Uterus (tissue), 4 donors: ENCODE measurements at places on chromosomes 7 and 10. TPM values are rescaled to one million over a fixed set of nuclear protein-coding genes. Genes with fewer than 3 reads are reported as not detected.

GRCh38 chr10:8088504-8088903 lies 34.0 kb downstream of the GATA3 start:
- no peak for DNase-seq

DNA sequence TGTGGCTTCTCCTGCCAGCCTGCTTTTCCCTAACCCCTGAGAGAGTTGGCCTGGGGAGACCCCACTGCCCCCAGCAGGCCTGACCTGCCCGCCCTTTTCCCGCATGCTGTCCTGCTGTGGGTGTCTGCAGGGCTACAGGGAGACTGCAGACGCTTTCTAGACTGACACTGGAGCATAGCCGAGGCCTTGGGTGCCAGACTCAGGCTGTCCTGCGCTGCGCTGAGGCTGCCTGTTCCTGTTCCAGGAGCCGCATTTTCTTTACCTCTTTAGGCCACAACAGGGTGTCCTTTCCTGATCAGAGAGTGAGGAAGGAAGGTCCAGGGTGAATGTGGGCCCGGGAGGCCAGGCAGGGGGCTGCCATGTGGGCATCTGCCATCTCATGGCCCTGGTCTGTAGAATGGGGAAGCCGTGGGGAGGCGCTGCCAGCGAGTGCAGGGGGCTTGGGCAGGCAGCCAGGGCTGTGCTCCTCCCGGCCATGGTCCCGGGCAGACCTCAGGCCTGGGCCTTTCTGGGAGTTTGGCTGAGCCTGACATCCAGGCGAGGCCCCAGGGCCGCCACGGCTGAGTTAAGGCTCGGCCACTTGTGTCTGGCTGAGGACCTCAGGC lies 3.6 kb downstream of the PWWP2B start:
- DNase-seq = no peak

DNA sequence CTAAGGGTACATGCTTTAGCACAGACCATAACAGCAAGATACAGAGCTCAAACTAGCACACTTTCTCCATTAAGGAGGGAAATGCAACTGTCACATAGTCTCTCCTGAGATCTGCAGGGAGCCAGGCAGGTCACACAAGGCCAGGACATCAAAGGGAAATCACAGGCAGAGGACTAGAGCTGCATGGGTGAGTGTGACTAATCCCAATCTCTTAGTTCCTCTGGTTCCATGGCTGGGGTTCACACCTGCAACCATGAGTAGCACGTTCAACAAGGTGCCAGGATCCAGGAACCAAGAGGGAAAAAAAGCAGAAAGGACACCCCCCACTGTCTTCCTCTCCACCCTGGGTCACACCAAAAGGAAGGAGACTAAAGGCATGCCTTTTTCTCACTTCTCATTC lies 296.5 kb upstream of the STEAP1 start:
- DNase-seq = no peak

DNA sequence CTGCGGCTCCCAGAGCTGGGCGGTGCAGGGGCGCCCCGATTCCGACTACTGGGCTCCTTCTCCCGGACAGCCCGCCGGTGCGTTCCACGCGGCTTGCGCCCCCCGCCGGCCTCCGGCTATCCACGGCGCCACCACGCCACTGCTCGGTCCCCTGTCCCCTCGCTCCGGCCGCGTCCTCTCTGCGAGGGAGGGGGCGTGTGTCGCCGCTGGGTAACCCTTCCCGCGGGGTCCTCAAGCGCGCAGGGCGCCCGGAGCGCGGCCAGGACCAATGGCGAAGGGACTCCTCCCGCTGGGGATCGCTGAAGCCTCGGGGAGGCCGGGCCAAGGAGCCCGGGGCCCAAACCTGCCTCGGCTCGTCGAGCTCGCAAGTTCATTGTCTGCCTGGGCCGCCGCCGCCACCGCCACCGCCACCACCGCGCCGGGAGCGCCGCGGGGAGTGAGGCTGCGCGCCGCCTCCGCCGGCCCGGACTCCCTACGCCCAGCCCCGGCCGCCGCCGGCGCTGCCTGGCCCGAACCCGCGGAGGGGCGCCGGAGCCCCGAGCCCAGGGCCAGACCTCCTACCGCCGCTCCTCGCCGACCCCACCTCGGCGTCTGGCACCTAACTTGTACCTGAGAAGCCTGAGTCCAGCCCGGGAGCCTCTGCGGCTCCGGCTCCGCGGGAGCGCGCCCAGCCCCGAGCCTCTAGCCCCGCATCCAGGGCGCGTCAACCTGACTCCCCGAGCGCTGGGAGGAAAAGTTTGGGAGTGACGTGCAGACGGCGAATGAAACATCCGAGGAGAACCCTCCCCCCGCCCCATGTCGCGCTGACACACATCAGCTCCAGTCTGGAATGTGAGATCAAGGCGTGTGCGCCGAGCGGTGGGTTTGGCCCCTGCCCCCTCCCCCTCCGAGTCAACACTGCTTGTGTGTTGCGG lies at the start of gene CHST15:
CHST15 (minus strand) TSS at position 739 of the 914 bp plus-strand sequence. CDS start 47,386 bp downstream, outside the sequence.
- no peak for DNase-seq

SKIDA1 gene
- 0.26 TPM for total RNA-seq
